ENCODE measurements at places on chromosomes 5 and 9. TPM values are rescaled to one million over a fixed set of nuclear protein-coding genes. Genes with fewer than 3 reads are reported as not detected.

The CKMT2 gene
- not detected for polyA plus RNA-seq

The SPINK5 gene
- polyA plus RNA-seq, result not detected

The CD274 gene
- 7.9 TPM for polyA plus RNA-seq

The HMMR gene
- not detected for polyA plus RNA-seq

GRCh38 chr5:14413331-14413750 is 168.3 kb upstream of the OTULINL start:
- DNase-seq, result peak; percentile 69

GRCh38 chr5:178785999-178786398 is 55.5 kb upstream of the ZNF354A start:
- DNase-seq, result no peak

GRCh38 chr5:36870399-36871040 is 6.0 kb upstream of the NIPBL start:
- peak; percentile 72 for DNase-seq

DNA sequence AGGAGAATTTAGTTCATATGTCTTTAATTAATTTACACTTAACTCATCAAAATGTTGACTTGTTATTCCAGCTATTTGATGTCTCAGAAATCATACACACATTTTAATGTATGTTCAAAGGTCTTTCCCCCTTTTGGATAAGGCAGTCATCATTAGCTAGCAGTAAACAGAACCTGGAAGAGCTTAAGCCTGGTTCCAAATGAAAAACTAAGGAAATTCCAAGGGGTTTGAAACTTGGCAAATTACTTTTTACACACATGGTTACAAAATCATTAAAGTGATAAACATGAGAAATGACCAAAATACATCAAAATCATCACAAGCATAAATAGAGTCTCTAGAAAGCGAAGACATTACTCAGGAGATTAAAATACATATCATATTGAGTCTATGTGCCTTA is 359.8 kb upstream of the ZNF608 start:
- no peak for DNase-seq

DNA sequence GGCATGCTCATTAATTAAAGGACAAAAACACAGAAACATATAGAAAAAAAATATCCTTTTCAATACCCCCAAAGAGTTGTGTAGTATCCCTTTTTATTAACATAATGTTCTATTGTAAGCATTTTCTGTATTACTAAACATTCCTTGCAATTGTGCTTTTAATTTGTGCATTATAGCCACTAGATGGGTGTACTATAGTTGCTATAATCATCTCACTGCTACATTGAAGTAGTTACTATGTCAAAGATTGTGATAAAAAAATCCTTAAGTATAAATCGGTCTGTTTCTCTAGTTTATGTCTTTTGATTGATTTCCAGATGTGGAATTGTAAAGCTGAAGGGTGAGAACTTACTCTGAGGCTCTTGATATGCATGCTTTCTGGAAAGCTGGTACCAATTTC is 21.4 kb downstream of the FREM1 start:
- no peak for DNase-seq

DNA sequence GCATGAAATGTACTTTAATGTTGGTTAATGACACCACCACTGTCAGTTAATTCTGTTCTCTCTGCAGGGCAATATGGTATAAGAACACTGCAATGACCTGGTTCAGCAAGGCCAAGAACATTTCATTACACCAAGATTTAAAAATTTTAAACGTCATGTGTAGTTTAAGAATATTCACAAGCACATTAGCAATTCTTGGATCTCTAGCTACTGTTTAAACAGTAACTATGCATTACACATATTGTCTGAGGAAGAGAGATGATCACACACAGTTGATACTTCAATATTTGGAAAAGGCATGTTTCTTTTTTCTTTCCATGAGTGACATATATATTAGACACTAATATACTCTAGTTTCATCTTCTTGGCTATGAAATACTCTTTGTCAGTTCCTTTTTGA is 143.0 kb downstream of the ADAMTS12 start:
- DNase-seq, result no peak

Data from CD4-positive, alpha-beta memory T cell (primary cell).